ENCODE measurements at places on chromosomes 3 and 15.

- DNase-seq = no peak
Observed at GRCh38 chr3:171522651-171523050, 62.4 kb upstream of the TNIK start.

DNA sequence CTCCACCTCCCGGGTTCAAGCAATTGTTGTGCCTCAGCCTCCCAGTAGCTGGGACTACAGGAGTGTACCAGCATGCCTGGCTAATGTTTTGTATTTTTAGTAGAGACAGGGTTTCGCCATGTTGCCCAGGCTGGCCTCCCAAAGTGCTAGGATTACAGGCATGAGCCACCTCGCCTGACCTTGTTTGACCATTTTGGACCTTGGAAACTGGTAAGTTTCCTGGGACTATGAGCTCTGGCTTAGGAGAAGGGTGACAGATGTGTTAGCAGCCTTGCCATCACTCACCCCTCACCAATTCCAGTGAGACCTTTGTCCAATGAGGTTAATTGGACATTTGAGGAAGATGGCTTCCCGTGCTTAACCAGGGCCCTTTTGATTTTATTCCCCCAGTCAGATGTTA, 19.9 kb downstream of the DNASE1L3 start:
- DNase-seq = no peak

- no peak for DNase-seq
Observed at GRCh38 chr3:9930804-9931418, 2.7 kb upstream of the CRELD1 start.

DNA sequence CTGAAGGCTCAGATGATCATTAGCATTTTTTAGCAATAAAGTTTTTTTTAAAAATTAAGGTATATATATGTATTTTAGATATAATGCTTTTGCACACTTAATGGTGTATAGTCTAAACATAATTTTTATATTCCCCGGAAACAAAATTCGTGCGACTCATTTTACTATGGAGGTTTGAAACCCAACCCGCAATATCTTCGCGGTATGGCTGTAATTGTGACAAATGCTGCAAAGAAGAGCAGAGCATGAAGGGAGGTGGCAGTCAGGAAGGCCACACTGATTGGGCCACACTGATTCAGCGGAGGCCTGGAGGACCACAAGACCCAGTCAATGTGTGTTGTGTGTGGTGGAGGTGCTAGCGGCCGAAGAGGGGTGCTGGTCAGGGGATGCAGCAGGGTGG, 4.5 kb upstream of the CYP8B1 start:
- no peak for DNase-seq

GRCh38 chr3:11452312-11452711, 180.1 kb downstream of the ATG7 start:
- no peak for DNase-seq

DNA sequence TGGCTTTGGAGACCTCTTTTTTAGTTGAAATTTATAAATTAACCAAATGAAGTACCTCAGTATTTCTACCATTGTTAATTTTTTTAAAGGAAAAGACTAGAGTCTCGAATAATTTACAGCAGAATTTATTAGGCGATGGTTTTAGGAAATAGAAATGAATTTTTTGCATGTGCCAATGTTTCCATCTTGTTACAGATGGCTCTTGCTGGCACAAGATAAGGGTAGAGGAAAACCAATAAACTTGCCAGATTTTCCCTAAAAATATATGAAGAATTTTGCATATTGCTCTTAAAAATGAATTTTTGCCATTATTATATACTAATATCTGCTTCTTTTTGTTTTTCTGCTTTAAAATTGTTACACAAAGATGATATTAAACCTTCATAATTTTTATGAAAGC, 380.7 kb downstream of the NLGN1 start:
- DNase-seq = no peak

DNA sequence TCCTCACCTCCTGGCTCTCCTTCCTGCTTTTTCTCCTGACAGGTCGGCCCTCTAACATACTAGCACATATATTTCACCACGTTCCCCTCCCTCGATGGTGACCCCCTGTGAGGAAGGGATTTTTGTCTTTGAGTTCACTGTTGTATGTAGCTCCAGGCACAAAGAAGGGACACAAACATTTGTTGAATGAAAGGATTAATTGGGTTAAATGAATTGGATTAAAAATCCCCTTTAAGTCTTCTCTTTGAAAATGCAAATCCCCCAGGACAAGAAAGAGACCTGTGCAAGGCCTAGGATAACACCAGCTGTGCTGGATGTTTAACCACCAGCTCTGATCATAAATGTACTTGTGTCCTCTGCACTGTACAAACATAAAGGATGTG, 3.3 kb downstream of the CALML4 start:
- no peak for DNase-seq

- no peak for DNase-seq
Observed at GRCh38 chr15:92393071-92393979, at the start of gene ST8SIA2. Gene ST8SIA2 (plus strand): TSS chr15:92393881. CDS start chr15:92394065, 184 bp downstream.

- DNase-seq = no peak
Observed at GRCh38 chr3:152348436-152349177, 79.9 kb downstream of the MBNL1 start.

DNA sequence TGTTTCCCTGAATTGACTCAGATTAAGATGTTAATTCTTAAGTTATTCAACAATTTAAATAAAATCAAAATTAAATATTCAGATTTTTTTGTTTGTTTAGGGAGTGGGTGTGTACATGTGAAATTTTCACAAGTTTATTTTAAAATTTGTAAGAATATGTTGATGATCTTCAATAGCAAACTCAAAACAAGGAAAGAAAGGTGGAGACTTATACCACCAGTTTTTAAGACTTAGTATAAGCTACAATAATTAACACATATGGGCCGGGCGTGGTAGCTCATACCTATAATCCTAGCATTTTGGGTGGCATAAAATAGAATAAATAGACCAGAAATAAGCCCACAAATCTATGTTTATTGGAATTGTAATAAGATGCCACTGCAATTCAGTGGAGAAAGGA, 1084.5 kb downstream of the ROBO1 start:
- DNase-seq = no peak

GRCh38 chr3:76986876-76987474, 52.9 kb upstream of the ROBO2 start:
- DNase-seq = no peak

GRCh38 chr3:49602877-49603411, 48.7 kb downstream of the BSN start:
- DNase-seq = no peak

GRCh38 chr3:132726341-132726823, 4.2 kb upstream of the NPHP3 start:
- no peak for DNase-seq

DNA sequence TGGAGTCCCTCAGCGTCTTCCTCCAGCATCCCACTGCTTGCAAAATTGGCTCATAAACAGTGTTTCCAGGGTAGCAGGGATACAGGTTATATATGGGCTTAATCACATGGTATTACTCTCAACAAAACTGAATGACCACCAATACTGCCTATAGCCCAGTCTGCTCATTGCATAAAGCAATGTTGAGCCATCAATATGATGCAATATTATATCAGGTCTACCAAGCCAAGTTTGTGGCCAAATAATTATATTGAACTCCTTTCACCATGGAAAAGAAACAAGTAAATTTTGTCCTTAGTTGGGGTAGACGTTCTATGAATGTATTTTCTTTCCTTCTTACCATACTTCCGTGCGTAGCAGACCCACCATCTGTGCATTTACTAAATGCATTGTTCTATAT, 652.3 kb downstream of the ROBO1 start:
- no peak for DNase-seq

- DNase-seq = no peak
Observed at GRCh38 chr3:143207338-143207961, 87.9 kb downstream of the CHST2 start.

DNA sequence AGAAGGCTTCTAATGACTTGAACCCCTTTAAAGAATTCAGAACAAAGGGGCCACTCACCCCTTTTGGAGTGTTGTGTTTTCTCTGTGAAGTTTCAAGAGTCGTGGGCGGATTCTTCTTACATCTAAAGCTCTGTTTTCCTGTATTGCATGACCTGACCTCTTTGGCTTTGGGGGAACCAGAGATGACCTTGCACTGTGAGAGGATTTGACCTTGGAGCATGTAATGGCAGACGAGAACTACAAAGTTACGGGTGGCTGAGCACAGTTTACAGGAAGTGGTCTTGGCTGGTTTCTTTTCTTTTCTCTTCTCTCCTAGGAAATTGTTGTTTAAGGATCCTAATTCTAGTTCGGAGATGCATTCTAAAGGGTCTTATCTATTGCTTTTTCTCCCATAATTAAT, 6.2 kb upstream of the BDH1 start:
- DNase-seq = no peak

DNA sequence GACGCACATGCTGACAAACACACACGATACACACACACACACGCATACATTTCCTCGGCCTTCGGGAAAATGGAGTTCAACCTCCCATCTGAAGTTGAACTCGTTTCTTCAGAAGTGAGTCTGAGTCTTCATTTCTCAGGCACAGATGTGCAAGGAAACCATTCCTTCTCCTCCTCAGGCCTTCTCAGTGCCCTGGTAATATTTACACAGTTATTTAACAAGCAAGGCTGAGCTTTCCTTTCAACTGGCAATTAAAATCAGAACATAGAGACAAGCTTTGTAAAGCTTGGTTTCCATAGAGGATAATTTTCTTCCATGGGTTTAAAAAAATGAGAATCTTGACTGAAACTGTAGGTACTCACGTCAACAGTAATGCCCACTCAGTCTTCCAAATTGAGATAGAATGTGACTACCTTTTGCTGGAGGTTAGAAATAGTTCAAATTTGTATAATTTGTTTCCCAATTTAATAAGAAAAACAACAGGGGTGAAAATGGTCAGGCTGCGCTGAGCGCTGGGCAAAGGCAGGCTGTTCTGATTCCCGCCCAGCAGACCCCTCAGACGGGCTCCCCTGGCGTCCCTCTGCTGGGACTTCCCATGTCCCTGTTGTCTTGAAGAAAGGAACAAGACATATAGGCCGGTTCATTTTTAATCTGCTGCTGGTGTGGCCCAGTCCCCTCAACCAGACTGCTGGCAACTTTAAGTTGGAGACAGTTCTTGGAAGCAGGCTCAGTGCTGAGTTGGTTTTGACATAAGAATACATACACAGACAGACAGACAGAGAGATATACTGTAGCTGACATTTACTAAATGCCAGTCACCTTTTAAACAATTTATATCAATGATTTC, 174.3 kb downstream of the XXYLT1 start:
- no peak for DNase-seq

DNA sequence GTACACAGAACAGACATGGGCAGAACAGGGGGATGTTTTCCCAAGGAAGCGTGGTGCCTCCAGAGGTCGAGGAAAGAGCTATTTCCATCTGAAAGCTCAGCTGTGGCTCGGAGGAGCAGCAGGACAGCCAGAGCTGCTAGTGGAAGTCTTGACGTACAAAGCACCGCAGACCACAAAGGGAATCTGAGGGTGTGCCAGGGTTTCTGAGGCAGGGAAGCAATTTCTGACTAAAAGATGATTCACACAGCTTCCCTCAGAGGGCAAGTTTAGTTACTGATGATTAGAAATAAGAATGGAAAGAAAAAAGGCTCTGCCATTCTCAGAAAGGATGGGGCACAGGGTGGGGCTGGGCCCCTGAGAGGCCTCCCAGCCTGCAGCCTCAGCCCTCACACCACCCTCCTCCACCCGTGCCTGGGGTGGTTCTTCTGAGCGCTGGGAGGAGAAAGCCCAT, 45.8 kb upstream of the SEC13 start:
- DNase-seq = peak; percentile 45

- no peak for DNase-seq
Observed at GRCh38 chr15:77415450-77416147, 4.3 kb downstream of the PEAK1 start.

DNA sequence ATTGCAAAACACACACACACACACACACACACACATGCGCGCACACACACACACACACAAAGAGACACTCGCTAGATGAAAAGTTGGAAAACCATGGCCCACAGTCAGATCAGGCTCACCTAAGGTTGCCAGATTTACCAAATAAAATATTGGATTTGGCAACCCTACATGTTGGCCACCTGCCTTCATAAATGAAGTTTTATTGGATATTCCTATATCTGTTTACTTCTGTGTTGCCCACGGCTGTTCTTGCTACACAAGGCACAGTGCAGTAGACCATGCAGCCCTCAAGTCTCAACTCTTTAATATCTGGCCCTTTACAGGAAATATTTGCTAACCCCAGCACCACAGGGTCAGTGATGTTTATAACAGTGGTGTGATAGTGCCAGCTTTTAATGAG, 445.0 kb upstream of the PROK2 start:
- DNase-seq = no peak

- DNase-seq = no peak
Observed at GRCh38 chr3:159831466-159831865, 157.2 kb upstream of the IL12A start.

DNA sequence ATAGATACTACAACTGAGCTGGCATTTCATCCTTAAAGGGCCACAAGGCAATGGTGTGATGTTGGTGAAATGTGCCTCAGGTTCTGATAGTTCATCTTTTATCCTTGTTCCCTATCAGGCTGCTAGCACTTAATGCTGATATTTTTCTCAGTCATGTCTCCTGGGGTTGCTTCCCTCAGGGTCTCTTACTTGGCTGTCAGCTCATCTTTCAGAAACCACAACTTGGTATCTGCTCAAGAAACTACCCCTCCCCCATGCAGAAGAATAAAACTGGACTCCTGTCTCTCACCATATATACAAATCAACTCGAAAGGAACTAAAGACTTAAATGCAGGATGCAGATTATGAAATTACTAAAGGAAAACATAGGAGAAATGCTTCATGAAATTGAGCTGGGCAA, 308.1 kb downstream of the CHST2 start:
- DNase-seq = no peak
